ENCODE measurements at places on chromosomes 5 and 9. TPM values are rescaled to one million over a fixed set of nuclear protein-coding genes. Genes with fewer than 3 reads are reported as not detected.

RXFP3 gene
- total RNA-seq = not detected

TMEM232 gene
- total RNA-seq = 14.4 TPM

ZNF483 gene
- total RNA-seq = 11.3 TPM

AGXT2 gene
- total RNA-seq = not detected

SPATA31A3 gene
- not detected for total RNA-seq

ZBED3 gene
- total RNA-seq = 29.4 TPM

TLE1 gene
- 85.9 TPM for total RNA-seq

SLC4A9 gene
- total RNA-seq = not detected

NTNG2 gene
- 1.2 TPM for total RNA-seq

ERCC8 gene
- 10.5 TPM for total RNA-seq

COX7C gene
- 329 TPM for total RNA-seq

PRLR gene
- total RNA-seq = 5.3 TPM

PCDHB10 gene
- 4.8 TPM for total RNA-seq

OLFML2A gene
- total RNA-seq = 44.7 TPM

- no peak for DNase-seq
Measured at GRCh38 chr5:98961665-98962344, 33.0 kb upstream of the CHD1 start.

GRCh38 chr5:55713871-55714270 lies 1.7 kb upstream of the SLC38A9 start:
- no peak for DNase-seq

DNA sequence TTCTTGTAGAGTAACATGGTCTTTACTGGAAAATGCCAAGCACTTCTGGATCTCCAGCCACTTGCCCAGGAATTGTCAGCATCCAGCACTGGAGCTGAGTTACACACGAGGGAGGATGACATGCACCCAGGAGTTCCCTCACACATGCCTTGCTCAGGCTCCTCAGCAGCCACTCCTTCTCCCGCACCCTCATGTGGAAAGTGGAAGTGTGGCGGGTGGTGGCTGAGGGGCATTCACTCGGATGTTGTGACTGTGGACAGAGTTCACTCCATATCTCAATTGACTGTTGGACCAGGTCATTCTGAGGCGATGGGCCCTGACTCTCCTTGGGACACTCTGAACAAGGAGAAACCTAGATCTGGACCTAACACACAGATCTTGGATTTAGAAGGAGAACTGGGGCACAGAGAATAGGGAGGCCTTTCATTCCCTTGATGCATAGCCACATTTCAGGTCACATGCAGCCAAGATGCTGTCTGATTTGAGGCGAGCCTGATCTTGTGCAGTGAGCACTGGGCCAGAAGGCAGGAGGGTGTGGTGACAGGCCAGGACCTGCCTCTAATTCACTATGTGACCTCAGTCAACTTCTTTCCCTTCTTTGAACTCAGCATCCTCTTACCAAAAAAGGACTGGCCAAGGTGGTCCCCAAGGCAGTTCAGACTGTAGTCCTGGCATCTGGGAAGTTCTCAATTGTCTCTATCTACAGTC lies 62.1 kb downstream of the CYSTM1 start:
- DNase-seq = no peak

- peak; percentile 41 for DNase-seq
Measured at GRCh38 chr5:14552017-14552416, 29.6 kb upstream of the OTULINL start.

DNA sequence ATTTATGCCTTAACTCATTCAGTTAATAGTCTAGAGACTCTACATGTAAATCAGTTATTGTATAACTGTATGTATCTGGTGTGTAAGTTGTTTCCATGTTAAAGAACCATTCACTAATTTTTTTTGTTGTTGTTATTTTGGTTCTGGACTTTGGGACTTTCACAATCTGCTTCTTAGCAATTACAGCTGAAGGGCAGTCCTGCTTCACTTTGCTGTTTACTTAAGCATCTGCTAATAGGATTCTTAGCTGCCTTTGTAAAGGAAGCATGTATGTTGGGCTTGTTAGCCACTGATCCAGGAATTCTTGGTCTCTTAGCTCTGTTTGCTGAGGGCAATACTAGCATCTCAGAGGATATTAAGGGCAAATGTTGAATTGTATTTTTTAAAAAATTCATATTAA lies 97.0 kb downstream of the FOCAD start:
- DNase-seq = no peak

DNA sequence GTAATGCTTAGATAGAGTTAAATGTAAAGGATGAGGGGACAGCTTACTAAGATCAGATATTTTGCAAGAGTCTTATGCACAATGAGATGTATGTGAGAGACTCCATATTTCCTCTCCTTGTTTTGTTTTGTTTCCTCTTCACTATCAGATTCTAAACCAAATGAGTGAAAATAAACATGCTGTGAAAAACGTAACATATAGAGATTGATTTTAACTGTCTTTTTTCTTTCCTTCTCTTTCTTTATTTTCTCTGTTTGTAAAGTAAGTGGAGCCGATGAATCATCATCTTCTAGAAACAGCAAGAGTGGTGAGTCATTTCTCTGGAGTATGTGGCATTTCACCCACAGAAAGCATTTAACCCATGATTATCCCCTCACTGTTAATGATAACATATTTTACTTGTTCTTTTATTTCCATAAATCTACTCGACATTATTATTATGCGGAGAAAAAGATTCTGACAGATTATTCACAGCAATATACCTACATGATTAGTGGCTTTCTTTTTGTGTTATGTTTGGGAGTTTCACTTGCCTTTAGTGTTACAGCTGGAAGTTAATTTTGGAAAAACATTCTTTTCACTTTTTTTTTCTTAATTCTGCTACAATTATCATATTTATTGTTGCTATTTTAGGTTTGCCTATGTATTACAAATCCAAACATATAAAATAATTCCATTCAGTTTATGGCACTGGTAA lies 2.1 kb upstream of the ANXA1 start:
- DNase-seq = no peak

GRCh38 chr5:156385416-156385815 lies 58.5 kb downstream of the SGCD start:
- no peak for DNase-seq

DNA sequence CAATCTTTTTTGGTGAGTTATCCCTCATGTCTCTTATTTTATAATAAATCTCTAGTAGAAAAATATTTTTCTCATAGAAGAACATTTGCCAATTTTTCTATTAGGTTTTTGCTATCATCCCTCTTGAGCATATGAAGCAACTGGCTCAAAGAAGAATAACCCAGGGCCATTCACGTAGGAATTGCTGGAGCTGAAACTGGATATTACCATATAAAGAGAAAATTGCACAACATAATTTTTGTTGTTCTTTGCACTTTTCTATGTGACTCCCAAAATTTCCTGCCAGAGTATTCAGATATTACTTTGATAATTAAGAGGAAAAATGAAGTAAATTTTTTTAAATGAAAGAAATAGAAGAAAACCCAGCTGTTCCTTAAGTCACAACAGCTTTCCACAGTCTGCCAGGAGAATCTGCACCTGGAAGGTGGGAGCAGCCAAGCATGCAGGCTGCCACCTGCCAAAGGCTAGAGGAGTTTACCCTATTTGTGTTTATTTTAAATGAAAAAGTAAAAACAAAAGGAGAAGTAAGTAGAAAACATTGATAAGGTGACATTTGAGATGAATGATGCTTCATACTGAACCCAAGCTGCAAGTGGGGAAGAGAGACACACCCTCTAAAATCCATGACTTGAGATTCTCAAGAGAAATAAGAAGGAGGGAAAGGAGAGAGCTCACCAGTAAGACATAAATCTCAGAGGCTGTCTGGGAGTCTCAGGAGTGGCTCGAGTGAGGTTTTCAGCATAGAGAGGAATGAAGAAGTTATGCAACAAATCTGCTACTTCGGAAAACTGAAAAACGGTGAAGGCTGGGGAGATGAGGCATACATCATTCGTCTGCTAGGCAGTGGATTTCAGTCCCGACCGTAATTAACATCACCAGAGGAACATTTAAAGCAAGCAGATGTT lies 31.5 kb upstream of the FREM1 start:
- no peak for DNase-seq

DNA sequence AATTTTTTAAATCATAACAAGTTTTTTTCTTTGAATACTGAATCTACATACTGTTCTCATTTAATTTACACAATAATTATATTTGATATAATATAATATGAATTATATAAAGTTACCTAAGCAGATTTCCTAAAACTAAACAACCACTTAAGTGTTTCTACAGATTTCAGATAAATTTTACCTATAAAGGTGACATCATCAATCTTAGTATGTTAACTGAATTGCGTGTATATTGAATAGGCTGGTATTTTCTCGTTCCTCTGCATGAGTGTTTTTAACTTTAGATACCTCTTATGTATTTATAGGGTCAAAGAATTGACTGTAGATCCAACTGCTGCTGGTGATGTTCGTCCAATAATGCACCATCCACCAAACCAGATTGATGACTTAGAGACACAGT lies 30.3 kb downstream of the DIMT1 start:
- DNase-seq = no peak

- no peak for DNase-seq
Measured at GRCh38 chr9:33161589-33162132, 5.5 kb downstream of the B4GALT1 start.

DNA sequence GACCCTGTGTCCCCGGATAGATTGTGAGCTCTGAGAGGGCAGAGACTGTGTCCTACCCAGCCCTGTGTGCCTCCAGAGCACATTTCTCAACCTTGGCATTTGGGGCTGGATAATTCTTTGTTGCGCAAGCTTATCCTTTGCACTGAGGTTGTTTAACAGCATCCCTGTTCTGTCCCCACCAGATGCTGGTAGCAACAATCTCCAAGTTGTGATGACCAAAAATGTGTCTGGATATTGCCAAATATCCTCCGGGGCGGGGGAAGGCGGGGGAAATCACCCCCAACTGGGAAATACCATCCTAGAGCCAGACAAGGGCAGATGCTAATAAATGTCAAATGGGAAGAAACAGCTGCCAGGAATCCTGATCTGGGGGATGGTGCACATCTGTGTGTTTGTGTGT lies 24.0 kb upstream of the TNIP1 start:
- DNase-seq = peak; percentile 56

GRCh38 chr5:51567636-51568035 lies 184.4 kb downstream of the ISL1 start:
- no peak for DNase-seq

DNA sequence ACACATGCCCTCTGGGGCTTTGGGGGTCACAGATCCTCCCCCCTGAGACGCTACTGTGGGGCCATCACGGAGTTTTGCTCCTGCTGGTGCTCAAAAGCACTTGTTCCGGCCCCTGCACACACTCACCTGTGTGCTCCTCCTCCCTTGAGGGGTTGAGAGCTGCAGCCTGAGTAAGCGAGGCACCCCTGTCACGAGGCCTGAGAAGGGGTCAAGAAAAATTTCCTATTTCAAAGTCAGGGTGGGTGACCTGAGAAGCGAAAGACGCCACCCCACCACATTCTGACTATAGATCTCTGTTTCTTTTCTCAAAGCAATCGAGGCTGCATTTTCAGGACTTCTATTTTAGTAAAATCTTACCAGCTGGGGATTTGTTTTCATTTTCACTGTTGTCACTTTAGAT lies 138.5 kb downstream of the DCP2 start:
- no peak for DNase-seq

GRCh38 chr5:136717917-136718316 lies 352.6 kb upstream of the TRPC7 start:
- no peak for DNase-seq

DNA sequence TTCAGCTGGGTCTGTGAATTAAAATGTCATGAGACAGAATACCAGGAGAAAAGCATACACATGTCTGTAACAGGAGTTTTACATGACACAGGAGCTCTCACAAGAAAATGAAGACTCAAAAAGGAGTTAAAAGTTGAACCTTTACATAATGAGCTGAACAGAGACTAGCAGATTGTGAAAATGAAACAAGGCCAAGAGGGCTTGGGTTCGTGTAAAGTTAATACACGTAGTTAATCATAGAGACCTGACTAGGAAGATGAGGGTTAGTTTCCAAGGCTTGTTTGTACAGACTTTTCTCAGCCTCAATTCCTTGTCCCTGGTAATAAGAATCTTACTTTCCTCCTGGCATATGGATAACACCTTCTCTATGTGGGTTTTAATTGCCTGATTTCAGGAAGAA lies 1294.0 kb downstream of the MAT2B start:
- no peak for DNase-seq

- DNase-seq = no peak
Measured at GRCh38 chr5:133668458-133668857, 56.1 kb upstream of the FSTL4 start.

- no peak for DNase-seq
Measured at GRCh38 chr5:151225071-151225470, 1.2 kb upstream of the CCDC69 start.

DNA sequence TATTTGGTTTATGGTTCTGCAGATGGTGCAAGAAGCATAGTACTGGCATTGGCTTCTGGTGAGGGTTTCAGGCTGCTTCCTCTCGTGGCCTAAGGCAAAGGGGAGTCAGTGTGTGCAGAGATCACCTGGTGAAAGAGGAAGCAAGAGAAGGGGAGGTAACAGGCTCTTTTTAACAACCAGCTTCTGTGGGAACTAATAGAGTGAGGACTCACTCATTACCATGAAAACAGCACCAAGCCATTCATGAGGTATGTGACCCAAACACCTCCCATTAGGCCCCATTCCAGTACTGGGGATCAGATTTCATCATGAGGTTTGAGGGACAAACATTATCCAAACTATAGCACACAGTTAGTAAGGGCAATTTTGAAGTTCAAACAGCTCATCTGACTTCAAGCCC lies 263.5 kb downstream of the TMEM38B start:
- DNase-seq = no peak

DNA sequence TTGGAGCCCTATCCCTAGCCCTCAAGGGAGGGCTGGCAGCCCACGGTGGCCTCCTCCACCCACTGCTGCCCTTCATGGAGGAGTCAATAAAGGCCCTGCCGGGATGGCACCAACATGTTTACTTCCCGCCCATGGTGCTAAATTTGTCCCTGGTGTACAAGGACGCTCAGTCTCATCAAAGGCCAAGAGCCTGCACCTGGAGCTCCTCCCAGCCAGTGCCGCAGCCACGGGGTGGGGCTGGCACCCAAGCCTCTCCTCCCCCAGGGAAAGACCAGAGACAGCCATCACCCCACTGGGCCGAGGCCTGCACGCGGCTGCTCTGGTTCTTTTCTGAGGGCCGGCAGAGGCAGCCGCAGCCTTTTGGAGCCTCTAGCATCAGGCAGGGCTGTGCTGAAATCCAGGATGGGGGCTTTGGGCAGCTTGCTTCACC lies 34.8 kb upstream of the RXRA start:
- DNase-seq = no peak

- DNase-seq = no peak
Measured at GRCh38 chr5:40220260-40220659, 459.5 kb upstream of the PTGER4 start.

DNA sequence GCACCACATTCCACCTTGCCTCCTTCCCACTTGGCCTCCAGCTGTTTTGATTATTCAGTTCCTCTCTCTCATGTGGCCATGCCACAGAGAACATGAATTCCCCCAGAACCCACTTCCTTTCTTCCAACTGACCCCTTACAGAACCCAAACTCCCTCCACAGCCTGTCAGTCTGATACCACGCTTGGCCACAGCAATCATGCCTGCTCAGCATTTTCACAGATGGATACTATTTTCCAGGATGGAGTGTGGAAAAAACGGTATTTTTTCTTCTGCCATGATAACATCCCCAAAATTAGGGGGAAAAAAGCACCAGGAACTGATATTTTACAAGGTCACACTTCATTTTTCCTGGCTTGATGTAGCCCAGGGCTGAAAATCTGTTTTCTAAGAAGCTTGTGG lies 34.9 kb upstream of the SLIT3 start:
- no peak for DNase-seq

- DNase-seq = no peak
Measured at GRCh38 chr5:139964266-139964993, 78.7 kb downstream of the NRG2 start.

Measured in tibial nerve (tissue), 4 donors.